SK-N-MC (cell line): ENCODE measurements at places on chromosomes 1 and 21.

DNA sequence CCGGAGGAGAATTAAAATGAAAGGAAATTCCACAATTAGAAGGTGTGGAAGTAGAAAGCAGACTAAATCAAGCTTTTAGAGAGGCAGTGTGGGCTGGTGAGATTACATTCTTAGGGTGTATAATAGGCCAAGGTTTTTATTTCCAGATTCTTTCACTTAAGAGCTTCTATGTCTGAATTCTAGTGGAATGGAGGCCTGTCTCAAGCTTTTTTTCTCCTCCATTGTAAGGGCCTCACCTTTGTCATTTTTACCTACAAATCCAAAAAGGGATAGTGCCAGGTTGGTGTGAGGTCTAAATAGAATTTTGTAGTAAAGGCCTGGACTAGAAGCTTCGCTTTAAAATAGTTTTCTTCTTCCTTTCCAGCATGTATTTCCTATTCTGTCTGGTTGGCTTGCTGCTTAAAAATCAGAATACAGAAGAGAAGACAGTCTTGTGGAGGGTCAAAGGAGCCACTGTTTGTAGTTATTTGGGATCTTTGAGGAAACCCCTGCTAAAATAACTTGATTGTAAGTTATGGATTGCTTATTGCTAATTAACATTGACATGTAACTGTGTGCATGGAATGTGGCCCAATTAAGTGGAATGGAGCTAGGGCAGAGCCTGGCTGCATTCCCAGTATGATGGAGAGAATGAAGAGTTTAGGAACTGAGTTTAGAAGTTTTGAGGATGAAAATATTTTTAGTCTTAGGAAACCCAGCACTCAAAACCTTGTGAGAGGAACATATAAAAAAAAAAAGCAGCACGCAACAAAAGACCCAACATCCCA lies 162.5 kb upstream of the B3GALT2 start:
- no peak for DNase-seq

DNA sequence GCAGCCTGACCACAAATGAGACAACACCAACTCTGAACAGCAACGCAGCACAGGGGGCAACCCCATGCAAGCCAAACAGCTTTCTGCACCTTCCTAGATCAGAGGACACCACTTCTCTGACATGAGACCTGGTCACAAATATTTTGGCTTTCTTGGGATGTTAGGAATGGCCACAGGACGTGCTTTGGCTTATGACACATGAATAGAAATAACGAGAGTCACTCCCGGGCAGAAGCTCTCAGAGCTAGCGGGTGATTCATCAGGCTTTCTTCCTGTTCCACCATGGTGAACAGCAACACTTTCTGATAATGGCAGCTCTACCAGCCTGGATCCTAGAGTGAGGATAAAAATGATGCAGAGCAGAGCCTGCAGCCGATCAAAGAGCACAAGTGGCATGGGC lies 39.4 kb downstream of the PAFAH2 start:
- no peak for DNase-seq

GRCh38 chr1:169468982-169469381 lies 16.8 kb downstream of the SLC19A2 start:
- no peak for DNase-seq

GRCh38 chr1:230430499-230430898 lies 4.4 kb upstream of the PGBD5 start:
- DNase-seq: no peak

DNA sequence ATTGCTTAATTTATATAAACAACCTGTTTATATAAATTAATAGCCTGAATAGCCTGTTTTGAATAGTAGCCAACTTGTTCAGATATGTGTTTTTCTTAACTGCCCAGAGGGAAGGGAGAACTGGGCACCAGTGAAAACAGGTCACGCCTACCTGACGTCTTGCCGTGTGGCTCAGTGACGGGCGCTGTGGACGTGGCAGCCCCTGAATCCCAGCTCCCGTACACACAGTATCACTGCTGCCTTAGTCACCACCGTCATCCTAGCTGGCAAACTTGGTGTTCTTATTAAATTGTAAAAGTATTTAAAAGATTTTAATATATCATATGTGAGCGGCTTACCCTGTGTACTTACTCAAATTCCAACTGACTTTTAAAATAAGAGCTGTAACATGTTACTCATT lies 35.4 kb upstream of the TRAPPC10 start:
- no peak for DNase-seq

DNA sequence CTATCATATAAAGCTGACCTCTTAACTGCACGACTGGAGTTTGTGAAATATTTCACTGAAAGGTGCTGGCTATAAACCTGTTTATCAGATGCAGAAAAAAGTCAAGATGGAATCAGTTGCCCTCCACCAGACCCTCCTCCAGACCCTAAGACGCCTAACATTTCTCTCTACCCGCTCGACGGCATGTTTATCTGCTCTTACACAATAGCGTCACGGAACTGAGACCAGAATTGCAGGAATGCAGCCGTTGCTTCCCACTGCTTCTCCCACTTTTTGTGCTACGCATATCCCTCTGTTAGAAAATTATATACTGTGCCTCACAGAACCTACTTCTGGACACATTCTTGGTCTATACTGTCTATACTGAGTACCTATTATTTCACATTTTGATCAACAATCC lies 28.2 kb upstream of the FAM131C start:
- DNase-seq: no peak

DNA sequence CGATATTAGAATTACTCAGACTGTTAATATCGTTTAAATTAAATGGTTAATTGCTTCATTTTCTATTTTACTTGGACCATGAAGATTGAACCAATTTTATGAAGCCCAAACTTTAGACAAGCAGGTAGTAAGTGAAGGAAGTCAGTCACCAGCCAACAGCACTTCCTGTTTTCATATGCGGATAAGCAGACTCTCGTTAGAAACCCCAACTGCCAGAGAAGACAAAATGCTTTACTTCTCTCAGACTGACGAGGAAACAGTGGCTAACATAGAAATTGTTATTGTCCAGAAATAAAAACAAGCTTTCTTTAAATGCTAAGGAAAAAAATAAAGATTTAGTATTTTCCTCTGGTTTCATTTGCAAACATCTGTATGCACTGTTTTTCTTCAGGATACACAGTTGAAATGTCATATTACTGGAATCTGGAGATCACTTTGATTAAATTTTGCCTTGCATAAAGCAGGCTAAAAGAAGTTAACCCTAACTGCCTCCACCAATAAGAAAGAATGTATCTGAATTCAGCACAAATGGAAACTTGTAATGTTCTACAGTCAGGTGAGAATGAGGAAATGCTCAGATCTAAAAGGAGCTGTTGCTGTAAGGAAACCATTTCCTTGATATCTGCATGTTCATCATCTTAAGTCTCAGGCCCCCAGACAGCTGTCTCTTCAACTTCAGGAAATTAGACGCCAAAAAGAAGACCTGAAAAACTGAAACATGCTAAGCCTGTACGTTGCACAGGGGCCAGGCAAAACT lies 129.8 kb upstream of the SAMSN1 start:
- DNase-seq: no peak

DNA sequence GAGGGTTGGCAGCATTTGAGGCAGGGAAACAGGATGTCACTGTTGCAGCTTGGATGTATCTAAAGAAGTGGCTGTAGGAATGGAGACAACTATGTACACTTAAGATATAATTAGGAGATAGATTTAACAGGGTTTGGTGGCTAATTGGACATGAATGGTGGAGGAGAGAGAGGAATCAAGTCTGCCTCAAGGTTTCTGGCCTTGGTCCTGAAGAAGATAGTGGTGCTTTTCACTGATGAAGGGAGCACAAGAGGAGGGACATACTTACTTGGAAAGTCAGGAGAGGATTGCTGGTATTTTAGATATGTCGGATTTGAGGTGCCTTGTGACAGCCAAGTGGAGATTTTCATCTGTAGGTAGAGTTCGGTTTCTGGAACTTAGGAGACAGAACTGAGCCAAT lies 123.9 kb downstream of the ST6GALNAC3 start:
- DNase-seq: no peak

DNA sequence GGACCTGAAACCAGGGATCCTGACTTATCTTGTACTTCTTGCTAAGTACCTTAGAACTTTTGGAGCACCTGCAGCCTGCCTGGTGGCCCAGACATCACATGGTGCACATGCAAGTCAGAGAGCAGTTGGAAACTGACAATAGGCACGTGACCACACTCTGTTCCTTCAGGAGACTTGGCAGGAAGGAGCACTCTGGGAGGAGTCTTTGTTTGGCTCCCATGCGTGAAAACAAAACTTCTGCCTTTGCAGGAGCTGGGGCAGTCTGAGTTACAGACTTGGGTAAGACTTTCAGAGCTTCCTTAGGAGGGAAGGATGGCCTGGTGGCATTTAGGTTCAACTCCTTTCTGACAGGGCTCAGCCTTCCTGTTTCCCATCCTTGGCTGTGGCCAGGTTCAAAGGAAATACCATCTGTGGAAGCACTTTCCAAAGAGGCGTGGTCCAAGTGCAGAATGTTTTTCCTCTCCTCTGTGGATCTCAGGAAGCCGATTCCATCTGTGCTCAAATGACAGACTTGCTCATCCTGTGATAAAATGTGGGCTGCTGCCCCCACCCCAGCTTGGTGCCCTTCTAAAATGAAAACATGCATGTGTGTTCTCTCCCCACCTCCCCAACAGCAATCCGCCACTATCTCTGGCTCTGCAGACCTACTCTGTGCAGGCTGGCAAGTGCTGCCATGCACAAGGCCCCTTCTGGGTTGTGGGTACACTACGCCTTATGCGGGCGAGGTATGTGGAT lies 14.1 kb upstream of the ZNF436 start:
- no peak for DNase-seq

DNA sequence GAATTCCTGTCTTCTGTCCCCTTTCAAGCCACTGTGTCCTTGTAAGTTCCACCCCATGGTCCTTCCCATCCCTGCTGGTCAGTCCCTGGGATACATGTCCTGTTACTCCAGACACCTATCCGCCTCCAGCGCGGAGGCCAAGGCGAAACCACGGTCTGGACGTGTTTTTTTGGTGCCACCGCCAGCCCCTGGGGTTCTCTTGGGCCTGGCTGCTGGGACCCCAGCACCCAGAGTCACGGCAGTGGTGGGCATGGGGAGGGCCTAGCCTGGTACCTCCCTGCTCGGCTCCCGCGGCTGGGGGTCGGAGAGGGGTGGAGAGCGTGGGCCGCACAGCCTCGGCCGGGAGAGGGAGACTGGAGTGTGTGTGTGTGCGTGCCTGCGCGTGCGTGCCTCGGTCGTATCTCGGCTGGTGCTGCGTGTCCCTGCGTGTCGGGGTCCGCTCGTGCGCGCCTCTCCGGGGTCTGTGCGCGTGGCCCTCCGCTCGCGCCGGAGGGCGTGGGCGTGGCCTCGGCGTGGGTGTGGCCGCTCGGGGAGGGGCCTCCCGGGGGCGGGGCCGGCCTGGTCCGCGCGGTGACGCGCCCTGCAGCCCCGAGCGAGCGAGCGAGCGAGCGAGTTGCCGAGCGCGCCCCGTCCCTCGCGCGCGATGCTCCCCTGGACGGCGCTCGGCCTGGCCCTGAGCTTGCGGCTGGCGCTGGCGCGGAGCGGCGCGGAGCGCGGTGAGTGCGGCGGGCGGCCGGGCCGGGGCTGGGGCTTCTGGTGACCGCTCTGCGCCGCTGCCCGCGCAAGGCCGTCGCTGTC lies at the start of gene VWA1:
Gene VWA1 (plus strand): TSS at position 585 of the 798 bp plus-strand sequence. CDS start 59 bp downstream, at position 644.
- DNase-seq: no peak

DNA sequence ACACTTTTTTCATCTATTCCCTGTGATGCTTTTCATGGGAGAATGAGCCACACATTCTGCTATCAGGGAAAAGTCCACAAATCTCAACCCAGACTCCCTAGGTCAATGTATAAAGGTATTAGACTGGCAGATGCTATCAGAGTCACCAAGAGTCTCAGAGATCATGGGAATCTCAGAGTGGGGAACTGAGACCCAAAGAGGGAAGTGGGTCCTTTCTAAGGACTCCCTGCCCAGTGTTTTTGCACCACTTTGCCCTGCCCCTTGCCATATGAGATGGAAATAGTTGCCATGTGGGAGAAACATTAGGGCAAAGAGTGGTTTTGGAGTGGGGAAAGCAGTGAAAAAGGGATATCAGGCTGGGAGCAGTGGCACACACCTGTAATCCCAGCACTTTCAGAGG lies 19.1 kb upstream of the AZIN2 start:
- no peak for DNase-seq

DNA sequence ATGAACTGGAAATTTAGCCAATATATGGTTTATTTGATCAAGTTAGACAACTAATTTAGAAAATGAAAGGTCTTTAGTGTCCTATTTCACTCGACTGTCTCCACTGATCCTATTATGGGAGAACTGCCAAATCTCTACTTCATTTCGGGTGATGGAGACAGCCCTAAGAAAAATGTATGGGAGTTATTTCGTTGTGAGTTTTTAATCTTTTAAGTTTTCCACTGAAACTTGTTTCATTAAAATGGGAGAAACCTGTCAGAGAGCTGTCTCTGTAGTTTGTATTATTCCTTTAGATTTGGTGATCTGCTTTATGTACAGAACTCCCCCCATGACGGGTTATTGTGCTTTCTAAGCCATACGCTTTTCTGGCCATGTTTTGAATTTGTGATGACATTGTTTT lies 899.7 kb downstream of the ADGRL2 start:
- DNase-seq: no peak

DNA sequence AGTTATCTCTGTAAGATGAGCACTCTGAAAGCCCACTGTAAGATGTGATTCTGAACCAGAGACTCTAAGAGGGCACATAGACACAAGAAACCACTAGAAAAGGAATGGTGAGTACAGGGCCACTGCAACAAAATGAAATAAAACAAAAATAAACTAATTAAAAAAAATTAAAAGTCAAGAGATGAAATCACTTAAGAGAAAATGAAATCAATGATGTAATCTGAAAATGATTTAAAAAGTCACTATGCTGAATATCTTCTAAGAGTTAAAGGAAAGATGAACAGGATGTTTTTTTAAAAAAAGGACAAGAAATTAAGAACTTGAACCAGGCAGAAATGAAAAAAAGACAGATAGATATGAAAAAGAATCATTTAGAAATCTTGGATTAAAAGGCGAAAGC lies 110.6 kb upstream of the OLIG2 start:
- no peak for DNase-seq

DNA sequence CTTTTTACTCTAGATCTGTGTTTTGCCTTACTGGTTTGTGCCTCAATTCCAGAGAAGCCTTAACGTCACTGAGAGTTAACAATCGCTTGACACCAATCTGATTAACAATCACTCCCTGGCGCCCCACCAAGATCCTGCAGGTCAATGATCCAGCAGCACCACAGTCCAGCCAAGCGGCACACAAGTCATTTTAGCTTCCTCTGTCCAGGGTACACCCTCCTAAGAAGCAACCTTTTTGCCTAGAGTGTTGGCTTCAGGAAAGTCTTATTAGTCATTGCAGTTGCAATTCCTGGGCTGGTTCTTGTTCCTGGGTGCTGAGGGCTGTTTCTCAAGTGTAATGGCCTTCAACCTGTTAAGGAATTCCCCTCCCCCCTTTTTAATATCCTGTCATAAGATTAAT lies 323.0 kb upstream of the USP25 start:
- DNase-seq: no peak

- no peak for DNase-seq
Measured at GRCh38 chr1:27427816-27428315, 35.4 kb downstream of the GPR3 start.

- no peak for DNase-seq
Measured at GRCh38 chr1:190416239-190416638, 61.4 kb downstream of the BRINP3 start.

GRCh38 chr1:74463333-74463988 lies 49.0 kb downstream of the LRRC53 start:
- DNase-seq: no peak

- DNase-seq: no peak
Measured at GRCh38 chr1:20411196-20411980, 74.6 kb downstream of the CAMK2N1 start.
